Osteoblast (primary cell): ENCODE measurements at places on chromosomes 2 and 18.

DNA sequence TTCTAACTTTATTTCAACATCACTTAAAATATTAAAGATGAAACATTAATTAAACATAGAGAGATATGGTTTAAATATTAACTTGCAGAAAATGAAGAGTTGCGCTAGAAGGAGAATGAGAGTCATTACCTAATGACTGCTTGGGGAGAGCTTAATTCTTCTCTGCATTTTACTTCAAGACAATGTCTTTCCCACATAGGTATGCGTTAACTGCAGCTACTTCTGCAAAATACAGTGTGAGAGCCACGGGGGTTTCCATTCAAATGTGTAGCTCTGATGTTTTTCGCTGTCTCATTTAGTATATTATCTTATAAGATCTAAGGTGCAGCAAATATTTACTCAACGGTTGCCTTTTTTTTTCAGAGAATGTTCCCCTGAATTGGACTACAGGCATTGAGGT, 126.7 kb downstream of the TMX3 start:
- DNase-seq = no peak

DNA sequence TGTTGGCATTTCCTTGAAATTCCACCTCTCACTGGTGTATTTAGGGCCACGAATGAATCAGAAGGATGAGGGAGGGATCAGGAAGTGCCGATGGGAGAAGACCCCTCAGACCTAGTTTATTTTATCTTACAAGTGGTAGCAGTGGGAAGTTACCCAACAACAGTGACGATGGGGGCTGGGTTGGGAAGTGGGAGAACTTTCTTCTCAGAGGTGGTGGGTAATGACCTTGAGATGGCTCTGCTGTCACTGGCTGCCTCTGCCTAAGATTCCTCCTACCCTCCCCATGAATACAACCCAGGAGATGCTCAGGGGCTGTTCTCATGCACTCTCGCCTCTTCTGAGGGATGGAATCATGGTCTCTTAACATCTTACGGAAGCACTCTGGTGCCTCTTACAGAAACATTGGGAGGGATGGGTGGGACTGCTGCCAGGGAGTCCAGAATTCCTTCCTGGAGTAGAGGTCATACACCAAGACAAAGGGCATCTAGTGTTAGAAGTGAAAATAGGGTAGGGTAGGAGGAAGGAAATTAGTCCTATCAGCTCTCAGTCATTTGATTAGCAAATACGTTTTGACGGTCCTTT, 58.5 kb upstream of the TXNDC2 start:
- DNase-seq = no peak

GRCh38 chr2:62042944-62043343, 137.5 kb downstream of the COMMD1 start:
- peak; percentile 55 for DNase-seq

DNA sequence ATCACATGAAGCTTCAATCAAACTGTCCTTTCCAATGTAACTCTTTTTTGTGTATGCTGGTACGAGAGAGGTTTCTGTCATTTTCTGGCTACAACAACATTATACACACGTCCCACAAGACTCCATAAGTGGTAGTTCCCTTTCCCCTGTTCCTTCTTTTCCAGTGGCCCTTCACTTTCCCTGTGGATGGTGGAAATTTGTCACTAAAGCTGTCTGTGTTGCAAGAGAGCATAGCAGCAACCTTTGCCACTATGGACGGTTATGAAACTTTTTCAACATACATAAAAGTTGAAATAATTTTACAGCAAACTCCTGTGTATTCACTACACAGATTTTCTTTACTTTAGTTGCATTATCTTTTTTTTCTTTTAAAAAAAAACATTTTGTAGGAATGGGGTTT, 18.7 kb downstream of the DBI start:
- DNase-seq = no peak

GRCh38 chr18:44579028-44579702, 101.5 kb upstream of the SETBP1 start:
- DNase-seq = peak; percentile 92

DNA sequence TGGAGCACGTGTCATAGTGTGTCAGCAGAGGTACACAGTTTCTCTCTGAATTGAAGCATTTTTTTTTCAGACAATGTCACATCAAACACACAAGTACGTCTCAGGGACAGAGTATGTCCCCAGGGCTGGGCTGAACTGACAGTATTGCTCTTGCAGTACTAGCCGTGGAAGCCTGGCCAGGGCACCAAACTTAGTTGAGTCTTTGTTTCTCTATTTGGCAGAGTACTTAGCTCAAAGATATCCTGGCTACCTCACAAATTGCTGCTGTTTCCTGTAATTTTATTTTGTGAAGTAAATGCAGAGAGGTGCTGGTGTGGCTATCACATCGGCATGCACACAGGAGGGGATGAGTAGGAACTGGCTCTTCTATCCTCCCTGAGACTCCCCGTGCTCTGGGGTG, 691.6 kb upstream of the HS6ST1 start:
- no peak for DNase-seq

DNA sequence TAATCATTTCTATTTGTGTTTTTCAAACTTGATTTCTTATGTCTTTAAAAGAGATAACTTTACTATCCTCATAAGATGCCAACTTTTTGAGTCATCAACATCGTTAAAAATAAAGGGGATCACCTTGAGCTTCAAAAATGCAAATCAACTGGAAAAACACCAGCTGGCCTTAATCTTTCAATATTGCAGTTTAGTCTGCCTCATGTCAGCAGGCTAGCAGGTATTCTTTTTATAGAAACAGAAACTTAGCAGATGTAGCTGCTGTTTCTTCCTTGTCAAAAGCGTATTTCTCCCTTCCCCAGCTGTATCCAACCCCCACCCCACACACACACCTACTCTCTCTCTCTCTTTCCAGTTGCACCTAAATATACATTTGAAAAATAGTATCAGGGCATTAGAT, 154.1 kb upstream of the ZNF804A start:
- no peak for DNase-seq

DNA sequence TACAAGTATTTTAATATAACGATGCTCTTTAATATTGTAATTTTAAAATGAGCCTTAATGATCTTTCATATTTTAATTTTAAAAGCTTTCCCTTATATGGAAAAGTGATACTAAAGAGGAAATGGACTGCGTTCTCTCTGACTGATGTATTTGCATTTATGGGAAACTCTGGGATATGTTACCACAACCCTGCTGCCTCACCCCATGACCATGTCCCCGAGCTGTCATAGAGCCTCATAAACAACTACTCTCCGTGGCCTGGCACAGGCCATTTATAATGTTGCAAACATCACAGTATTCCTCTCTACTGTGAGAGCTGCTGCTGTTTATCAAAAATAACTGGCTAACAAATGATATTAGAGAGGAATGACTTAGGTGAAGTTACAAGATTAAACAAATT, 75.8 kb upstream of the SEC11C start:
- no peak for DNase-seq

- DNase-seq = peak; percentile 8
Measured at GRCh38 chr2:145764631-145765030, 1244.7 kb upstream of the ZEB2 start.

GRCh38 chr2:190881598-190882410, 1.2 kb downstream of the GLS start:
- DNase-seq = peak; percentile 89

DNA sequence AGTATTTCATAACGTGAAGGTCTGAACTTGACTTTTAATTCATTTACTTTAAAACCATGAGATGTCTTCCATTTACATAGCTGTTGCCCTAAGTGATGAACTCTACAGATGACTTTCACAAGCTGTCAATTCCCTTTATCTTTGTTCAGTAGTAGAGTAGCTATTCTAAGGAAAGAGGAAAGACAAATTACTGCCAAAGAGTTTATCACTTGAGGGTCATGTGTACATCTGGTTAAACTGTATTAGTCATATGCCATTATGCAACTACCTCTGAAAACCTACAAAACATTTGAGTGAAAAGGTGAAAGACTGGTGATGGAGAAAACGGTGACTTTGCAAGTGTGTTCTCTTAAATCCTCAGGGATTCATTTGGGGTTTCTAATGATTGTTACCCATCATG, 763.9 kb downstream of the TMEM182 start:
- DNase-seq = no peak

DNA sequence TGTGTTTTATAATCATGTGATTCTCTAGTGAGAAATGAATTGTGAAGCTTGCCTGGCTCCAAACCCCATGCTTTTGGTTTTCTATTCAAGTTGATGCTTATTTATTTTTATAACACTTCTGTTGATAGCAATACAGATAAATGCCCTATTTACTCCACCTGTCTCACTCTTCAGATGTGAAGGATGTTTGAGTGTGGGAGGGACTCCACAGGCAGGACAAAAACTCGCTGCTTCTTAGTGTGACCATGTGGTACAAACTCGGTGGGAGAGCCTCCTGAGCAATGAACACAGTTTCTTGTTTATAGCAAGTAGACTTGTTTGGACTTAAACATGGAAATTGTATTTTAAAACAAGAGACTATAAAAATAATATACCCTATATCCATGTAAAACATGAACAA, 219.7 kb downstream of the GULP1 start:
- no peak for DNase-seq

DNA sequence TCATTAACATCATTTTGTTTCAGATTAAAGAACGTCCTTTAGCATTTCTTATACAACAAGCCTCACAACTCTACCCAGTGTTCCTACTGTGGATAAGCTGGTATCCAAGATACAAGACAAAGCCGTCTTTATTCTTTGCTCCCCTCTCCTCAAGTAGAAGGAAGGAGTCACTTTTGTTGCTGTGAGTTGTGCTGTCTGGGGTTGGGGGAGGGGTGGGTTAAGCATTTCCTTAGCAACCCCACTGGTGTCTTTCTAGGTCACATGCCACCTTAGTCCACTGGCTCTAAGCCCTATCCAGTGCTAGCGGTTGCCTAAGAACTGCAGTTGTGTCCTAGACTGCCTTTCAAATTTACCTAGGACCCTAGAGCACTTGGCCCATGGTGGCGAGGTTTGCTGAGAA, 155.6 kb upstream of the PIEZO2 start:
- DNase-seq = no peak

DNA sequence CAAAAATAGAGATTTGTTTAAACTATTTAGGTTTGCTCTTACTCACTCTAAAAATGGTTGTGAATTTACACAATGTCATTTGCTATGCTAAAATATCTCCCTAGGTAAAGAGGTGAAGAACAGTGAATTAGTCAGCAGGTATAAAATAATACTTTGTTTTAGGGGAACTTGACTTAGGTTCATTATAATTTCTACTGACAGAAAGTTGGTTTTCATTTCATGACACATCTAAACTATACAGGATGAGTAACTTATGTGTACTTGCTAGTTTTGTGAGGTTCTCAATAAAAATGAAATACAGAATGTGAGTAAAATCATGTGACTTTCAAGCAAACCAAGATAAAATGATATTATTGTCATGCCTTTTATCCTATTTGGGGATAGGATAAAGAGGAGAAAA, 66.0 kb downstream of the DIS3L2 start:
- DNase-seq = no peak

- peak; percentile 45 for DNase-seq
Measured at GRCh38 chr2:3489764-3490115, 29.6 kb downstream of the ADI1 start.

DNA sequence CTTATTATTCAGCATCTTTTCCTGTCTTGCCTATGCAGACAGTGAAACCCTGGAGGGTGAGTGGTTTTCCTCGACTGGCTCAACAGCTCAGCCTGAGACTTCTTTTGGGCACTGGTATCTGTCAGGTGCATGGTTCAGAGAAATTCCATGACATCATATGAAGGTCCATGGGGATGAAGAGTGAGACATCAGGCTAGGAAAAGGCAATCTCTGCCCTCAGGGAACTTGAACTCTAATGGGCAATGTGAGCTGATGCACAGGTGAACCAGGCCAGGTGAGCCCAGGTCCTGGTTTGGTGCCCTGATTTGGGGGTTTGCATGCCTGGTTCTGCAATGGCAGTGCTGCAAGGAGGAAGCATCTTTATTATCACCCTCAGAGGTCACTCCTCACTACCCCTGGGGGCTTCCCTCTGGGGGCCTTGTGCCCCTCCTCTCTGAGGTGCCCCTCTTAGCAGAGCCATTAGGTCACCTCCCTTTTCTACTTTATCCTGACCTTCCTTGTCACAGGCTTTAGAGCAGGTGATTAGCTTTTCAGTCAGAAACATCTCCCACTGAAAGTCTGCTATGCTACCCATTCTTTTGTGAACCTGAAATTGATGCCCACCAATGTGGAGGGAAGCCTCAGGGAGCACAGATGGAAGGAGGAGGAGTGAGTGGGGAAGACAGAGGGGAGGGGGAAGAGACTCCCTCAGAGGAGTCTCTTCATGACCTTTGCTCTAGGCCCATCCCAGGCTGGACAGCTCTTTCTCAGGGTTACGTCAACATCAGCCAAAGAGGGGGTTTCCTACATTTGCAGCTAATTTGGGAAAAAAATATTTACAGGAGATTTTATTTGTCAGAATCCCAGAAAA, 47.3 kb downstream of the MERTK start:
- no peak for DNase-seq

DNA sequence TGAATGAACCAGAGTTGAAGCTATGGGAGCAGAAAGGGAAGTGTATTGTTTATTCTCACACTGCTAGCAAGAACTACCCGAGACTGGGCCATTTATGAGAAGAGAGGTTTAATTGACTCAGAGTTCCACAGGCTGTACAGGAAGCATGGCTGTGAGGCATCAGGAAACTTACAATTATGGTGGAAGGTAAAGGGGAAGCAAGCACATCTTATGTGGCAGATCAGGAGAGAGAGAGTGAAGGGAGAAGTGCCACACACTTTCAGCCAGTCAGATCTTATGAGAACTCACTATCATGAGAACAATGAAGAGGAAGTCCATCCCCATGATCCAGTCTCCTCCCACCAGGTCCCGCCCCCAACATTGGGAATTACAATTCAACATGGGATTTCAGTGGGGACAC, 383.2 kb upstream of the SLC14A2 start:
- no peak for DNase-seq

- no peak for DNase-seq
Measured at GRCh38 chr2:28298406-28298805, 94.3 kb upstream of the FOSL2 start.

- no peak for DNase-seq
Measured at GRCh38 chr2:209498614-209499013, 74.8 kb downstream of the MAP2 start.

- DNase-seq = no peak
Measured at GRCh38 chr18:63591725-63592124, 4.6 kb downstream of the SERPINB13 start.

DNA sequence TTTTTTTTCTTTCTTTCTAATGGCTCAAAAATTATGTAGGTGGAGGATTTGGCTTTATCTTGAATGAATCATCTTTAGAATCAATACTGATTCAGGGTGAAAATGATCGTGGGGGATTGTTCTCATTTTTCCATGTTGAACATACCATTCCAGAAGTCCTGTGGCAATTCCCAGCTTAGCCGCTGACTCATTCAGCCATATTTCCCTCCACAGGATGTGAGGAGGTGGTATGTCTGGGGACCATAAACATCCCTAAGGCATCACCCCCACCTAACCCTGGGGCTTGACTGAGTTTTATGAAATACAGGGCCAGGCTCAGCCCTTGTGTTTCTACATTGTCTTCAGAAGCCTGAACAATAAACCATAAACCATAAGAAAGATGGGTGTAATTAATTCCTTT, 92.7 kb upstream of the FN1 start:
- DNase-seq = peak; percentile 76

GRCh38 chr2:190947711-190948251, 66.2 kb downstream of the STAT1 start:
- DNase-seq = no peak
